ENCODE measurements at places on chromosomes 4 and X.

- H3K4me3 ChIP-seq, result no peak overlapping the region
- H3K27ac ChIP-seq, result no peak overlapping the region
- H3K4me1 ChIP-seq, result no peaks in the 10 kb centered on the region
- H3K27me3 ChIP-seq, result no peaks in the 10 kb centered on the region
Measured at GRCh38 chrX:38192007-38192810, 28.5 kb downstream of the SRPX start.

GRCh38 chr4:81905971-81906370, 434.3 kb upstream of the RASGEF1B start:
- no peaks in the 10 kb centered on the region for H3K4me1 ChIP-seq
- no peak for DNase-seq
- no peak overlapping the region for H3K4me3 ChIP-seq
- no peaks in the 10 kb centered on the region for H3K27me3 ChIP-seq
- no peaks in the 10 kb centered on the region for H3K36me3 ChIP-seq
- H3K27ac ChIP-seq, result no peak overlapping the region

DNA sequence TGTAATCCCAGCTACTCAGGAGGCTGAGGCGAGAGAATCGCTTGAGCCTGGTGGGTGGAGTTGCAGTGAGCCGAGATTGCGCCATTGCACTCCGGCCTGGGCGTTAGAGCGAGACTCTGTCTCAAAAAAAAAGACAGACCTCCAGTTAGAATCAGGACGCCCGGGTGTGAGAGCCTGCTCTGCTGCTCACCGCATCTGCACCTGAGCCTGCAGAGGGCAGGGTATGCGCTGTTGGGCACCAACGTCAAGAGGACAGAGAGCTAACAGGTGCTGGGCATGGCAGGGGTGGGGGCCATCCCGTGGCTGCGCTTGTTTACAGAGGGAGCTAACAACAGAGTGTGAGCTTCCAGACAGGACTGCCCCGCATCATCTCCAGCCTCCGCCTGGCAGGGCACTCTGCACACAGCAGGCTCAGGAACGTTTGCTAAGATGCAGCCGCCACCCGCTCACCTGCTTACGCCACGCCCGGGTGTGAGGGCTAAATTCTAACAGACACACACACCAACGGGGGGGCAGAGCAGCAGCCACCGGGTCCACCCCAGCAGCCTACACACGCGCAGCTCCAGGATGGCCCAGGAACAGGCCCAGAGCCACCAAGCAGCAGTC, 50.0 kb upstream of the CPLX1 start:
- H3K4me1 ChIP-seq, result no peaks in the 10 kb centered on the region
- no peak overlapping the region for H3K27ac ChIP-seq
- DNase-seq, result no peak
- no peaks in the 10 kb centered on the region for H3K27me3 ChIP-seq
- peaks cover 33% of the 10 kb centered on the region for H3K36me3 ChIP-seq

DNA sequence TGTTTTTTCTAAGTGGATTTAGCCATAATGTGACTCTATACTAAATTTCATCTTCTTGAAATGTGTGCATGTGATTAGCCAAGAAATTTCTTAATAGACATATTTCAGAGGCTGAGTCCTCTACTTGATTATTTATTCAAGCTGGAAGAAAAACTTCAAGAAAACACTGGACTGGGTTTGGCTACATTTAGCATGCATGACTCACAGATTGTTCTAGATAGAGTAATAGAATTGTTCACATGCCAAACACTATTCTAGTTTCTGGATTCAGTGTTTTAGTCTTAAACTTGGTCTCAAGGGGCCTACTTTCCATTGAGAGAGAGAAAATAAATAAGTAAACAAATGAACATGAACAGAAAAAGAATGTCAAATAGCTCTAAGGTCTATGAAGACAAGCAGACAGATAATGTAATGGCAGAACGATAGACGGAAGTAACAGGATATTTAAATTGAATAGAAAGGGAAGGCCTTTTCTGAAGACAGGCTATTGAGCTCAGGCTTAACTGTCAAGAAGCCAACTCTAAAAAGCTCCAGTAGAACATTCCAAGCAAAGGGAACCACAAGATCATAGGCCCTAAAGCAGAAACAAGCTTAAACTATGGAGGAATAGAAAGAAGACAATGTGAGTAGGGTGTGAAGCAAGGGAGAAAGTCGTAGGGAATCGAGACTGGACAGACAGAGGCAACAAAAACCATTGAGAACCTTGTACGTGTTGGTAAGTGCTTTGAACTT, 104.6 kb downstream of the TMEM144 start:
- no peaks in the 10 kb centered on the region for H3K27me3 ChIP-seq
- peak overlapping the region; percentile 98 for H3K27ac ChIP-seq
- H3K36me3 ChIP-seq, result no peaks in the 10 kb centered on the region
- no peak overlapping the region for H3K4me3 ChIP-seq

DNA sequence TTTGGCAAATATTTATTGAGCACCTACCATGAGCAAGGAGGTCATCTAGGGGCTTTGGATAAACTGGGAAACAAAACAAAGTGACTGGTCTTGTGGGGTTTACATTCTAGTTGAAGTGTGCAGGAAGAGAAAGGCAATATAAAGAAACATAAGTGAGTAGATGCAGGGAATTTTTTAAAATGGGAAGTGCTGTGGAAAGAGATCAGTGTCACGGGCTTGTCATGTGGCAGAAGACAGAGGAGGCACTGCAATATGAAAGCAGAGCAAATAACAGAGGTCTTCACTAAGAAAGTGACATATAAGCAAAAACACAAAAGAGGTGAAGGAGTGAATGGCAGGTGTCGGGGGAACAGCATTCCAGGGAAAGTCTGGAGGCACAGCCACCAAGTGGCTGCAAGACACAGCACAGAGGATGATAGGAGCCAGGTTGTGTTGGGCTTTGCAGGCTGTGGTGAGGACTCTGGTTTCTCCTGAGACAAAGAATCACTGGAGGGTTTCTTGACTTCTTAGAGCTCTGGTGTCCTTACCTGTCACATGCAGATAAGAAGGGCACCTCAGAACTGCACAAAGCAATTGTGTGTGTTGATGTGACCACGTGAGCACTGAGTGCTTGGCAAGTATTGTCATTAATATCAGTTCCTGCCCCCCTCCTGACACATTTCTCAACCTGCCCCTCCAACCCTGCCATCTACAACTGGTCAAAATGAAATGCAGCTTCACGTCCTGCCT, 143.5 kb downstream of the TSPAN5 start:
- no peaks in the 10 kb centered on the region for H3K36me3 ChIP-seq
- H3K27me3 ChIP-seq, result no peaks in the 10 kb centered on the region
- no peak overlapping the region for H3K27ac ChIP-seq
- H3K4me3 ChIP-seq, result no peak overlapping the region
- no peak for DNase-seq

DNA sequence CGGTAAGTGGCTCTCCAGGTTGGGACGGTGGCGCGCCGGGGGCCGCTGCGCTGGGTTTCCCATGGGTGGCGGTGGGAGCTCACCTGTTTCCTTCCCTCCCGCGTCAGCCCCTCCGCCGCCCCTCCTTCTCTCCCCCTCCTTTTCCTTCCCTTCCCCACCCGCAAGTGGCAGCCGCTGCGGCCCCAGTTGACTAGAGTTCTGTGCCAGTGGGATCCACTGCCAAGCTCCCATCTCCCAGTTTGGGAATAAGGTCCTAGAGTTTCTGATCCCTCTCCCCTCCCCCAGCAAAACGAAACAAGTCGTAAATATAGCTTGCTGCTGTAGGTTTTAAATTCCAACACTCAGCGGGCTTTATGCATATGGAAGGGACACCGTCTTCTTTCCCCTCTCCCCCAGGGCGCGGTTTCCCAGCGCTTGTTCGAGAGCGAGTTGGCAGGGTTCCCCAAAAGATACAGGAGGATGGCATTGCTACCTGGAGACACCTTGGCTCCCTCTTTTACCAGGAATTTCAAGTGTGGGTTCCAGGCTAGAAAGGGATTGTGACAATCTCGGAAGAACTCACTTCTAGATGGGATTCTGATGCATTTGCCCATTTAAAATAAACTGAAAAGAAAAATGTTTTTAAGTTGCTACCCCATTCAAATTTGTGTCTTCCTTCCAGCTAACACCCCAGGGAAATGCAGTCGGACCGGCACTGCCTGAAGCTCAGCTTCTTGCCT, 1.2 kb downstream of the TLL1 start:
- H3K27ac ChIP-seq, result no peak overlapping the region
- DNase-seq, result no peak
- no peaks in the 10 kb centered on the region for H3K36me3 ChIP-seq
- no peaks in the 10 kb centered on the region for H3K4me1 ChIP-seq

DNA sequence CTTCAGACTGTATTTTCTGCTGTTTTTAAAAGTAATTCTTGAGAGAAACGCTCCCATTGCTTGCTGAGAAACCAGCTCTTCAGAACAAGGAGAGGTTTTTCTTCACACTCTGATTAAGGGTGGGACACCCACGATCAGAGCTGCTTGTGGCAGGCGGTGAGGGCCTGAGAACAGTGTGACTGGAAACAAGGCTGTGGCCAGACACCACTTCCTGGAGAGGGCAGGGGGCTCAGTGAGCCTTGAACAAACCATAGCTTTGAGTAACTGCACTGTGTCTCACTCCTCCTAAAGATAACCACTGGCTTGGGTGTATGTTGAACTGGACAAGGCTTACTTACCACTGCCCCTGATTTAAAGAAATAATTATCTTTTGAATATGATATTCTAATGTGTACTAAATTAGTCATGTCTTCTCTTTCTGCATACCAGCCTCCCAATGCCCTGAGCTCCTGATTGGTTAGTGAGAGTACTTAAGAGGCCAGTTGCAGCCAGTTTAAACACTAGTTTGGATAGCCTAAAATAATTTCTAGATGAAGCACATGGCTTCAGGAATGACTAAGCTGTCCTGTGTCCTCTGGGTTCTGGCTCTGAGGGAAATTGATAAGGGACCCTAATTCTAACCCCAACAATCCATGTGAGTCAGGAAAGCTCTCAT, 3.7 kb upstream of the GPR82 start:
- no peaks in the 10 kb centered on the region for H3K27me3 ChIP-seq
- H3K36me3 ChIP-seq, result no peaks in the 10 kb centered on the region
- peak; percentile 51 for DNase-seq
- H3K4me1 ChIP-seq, result no peaks in the 10 kb centered on the region
- H3K4me3 ChIP-seq, result no peak overlapping the region

DNA sequence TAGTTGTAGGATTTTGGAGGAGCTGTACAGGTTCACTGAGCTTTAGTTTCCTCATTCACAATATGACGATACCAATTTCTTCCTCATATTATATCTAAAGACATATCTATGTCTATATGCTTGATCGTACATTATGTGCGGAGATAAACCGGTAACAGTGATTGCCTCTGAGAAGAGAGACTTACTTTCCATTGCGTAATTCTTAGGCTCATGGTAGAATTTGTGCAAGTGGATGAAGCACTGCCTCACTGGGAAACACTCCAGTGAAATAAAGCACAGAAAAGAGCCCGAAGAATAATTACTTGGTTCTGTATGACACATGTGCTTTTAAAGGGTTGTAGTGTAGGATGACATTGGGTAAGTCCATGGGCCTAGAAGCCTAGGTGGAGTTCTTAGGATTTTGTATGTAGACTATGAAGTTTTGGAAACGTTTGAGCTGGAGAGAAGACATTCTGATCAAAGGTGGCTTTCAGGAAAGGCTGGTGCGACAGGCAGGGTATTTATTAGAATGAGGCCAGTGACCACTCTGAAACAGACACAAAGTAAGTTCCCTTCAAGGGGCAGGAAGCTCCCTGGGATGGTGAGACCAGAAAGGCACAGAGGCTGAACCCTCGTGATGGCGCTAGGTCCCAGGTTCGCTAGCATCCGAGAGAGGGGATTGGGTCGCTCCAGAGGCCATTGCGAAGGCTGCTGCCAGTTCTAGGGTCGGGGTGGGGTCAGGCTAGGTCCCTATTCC, 649 bp upstream of the VBP1 start:
- H3K4me3 ChIP-seq, result peak overlapping the region; percentile 63
- H3K4me1 ChIP-seq, result no peaks in the 10 kb centered on the region
- peak overlapping the region; percentile 67 for H3K27ac ChIP-seq
- no peak for DNase-seq

DNA sequence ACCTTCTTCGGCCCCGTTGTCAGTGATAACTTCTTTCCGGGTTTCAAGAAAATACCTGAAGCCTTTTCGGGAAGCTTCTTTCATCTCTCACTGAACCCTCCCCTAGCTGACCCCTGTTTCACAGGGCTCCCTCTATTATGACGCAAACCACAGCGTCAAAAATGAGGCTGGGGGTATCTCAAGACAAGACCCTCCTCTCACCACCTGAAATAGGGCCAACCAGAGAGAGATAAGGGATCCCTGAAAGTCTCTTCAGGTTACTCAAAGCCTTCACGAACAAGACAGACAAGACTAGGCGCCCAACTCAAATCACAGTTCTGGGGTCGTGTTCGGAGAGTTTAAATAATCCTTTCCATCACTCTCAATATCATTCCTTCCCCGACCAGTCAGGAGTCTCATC, 1.2 kb downstream of the PHF8 start:
- H3K27ac ChIP-seq, result peak overlapping the region; percentile 85
- H3K4me3 ChIP-seq, result peak overlapping the region; percentile 75
- H3K4me1 ChIP-seq, result no peaks in the 10 kb centered on the region
- DNase-seq, result no peak
- no peaks in the 10 kb centered on the region for H3K27me3 ChIP-seq

- no peaks in the 10 kb centered on the region for H3K4me1 ChIP-seq
- no peak for DNase-seq
- H3K36me3 ChIP-seq, result no peaks in the 10 kb centered on the region
- H3K27me3 ChIP-seq, result no peaks in the 10 kb centered on the region
Measured at GRCh38 chrX:112473654-112474053, 206.1 kb downstream of the LHFPL1 start.

All from fibroblast of lung (primary cell).